ENCODE measurements at places on chromosomes 16 and 17.

DNA sequence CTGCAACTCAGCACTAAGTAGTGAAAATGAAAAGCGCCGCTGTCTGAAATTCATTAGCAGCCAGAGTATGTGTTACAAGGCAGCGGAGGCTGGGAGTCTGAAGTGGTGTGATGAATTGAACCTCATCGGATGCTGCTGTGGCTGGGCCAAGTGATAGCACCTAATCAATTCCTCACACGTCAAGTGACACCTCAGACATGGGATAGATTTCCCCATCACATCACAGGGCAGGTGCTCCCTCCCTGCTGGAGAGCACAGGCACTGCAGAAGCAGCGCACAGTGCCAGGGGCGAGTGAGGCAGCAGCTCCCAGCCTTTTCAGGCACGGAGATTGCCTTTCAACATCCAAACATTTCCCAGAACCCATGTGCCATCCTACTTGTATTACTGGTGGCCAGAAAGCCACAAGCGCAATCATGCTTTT is 32.2 kb downstream of the DRC3 start:
- DNase-seq, result peak; percentile 9

- no peak for DNase-seq
Measured at GRCh38 chr16:49478107-49478506, 104.5 kb downstream of the C16orf78 start.

DNA sequence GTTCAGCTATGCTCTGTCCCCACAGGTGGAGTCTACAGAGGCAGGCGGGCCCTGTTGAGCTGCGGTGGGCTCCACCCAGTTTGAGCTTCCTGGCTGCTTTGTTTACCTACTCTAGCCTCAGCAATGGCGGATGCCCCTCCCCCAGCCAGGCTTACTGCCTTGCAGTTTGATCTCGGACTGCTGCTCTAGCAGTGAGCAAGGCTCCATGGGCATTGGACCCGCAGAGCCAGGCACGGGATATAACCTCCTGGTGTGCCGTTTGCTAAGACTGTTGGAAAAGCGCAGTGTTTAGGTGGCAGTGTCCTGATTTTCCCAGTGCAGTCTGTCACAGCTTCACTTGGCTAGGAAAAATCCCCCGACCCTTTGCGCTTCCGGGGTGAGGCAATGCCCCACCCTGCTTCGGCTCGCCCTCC is 89.1 kb downstream of the BCAS3 start:
- DNase-seq, result no peak

GRCh38 chr17:5874486-5874885 is 195.7 kb upstream of the WSCD1 start:
- no peak for DNase-seq

GRCh38 chr16:26614237-26614841 is 452.4 kb upstream of the C16orf82 start:
- no peak for DNase-seq

GRCh38 chr17:27873746-27874145 is 19.4 kb downstream of the LYRM9 start:
- DNase-seq, result no peak

DNA sequence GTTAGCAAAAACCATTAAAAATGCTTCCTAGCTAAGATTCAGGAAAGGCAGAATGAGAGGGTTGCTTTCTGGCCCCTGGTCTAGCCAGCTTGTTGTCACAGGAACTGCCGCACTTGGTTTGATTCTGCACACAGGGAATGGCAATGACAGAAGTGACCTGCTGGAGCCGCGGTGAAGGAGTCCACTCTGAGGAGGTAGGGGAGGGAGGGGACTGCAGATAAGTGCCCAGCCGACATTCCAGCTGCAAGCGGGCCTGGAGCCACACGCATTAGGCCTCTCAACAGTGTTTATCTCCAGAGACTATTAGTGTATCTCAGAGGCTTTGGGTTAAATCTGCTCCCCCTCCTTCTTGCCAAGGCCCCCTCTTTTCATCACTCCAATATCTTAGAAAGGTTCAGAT is 38.6 kb downstream of the CDRT15 start:
- peak; percentile 48 for DNase-seq

DNA sequence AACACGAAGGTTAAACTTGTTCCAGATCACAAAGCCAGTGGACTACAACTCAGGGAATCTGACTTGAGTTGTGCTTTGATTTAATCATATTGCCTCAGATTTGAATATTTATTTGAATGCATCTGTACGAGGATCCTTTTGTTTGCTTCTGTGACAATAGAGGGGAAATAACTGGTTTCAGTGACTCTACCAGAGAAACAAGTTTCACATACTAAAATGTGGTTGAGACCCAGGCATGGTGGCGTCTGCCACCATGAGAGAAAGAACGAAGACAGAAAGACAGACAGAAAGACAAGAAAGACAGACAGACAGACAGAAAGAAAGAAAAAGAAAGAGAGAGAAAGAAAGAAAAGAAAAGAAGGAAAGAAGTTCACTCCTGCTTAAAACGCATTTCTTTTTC is 24.0 kb downstream of the YWHAE start:
- no peak for DNase-seq

DNA sequence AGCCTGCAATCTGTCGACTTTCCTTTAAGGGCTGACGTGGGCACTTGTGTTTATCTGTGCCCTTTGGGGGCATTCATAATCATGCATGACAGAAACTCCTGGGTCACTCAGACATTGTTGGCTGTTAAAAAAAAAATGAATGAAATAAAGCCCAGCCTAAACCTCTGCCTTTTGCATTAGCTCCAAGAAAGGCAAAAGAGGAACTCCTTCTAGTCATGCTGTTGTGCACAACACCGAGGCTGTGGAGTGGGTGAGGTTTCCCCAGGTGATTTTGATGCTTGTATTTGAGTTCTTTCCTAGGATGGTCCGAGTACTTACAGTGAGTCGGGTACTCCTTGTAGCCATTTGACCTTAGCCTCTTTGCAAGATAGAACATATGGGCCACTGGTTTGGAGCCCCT is 49.6 kb upstream of the IRX6 start:
- no peak for DNase-seq

- DNase-seq, result no peak
Measured at GRCh38 chr17:61522088-61522487, 68.9 kb downstream of the NACA2 start.

DNA sequence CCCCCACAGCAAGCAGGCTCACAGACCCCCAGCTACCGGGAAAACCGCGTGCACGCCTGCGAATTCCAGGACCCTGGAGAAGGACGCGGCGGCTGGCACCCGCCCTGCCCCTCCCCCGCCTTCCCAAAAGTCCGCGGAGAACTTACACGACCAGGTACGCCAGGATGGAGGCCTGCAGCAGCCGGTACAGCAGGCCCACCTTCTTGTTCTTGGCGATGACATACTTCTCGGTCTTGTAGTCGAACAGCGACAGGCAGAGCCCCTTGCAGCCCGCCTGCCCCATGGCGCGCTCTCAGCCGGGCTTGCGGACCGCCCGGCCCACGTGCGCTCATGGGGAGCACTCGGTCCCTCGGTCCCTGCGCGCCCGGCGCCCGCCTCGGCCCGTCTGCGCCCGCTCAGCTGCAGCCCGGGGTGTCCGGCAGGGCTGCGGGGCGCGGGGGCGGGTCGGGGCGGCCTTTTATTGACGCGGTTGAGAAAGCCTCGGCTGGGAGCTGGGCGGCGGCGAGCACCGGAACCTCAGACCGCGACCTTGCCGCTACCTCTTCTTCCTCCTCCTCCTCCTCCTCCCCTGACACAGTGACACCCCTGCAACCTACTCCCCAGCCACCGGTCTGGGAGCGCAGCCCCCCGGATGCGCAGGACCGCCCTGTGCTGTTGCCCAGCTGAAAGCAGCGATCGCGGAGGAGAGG is at the start of gene P2RX5:
Gene P2RX5 (minus strand): TSS at position 433 of the 689 bp plus-strand sequence. CDS start 150 bp downstream, at position 283.
- no peak for DNase-seq

DNA sequence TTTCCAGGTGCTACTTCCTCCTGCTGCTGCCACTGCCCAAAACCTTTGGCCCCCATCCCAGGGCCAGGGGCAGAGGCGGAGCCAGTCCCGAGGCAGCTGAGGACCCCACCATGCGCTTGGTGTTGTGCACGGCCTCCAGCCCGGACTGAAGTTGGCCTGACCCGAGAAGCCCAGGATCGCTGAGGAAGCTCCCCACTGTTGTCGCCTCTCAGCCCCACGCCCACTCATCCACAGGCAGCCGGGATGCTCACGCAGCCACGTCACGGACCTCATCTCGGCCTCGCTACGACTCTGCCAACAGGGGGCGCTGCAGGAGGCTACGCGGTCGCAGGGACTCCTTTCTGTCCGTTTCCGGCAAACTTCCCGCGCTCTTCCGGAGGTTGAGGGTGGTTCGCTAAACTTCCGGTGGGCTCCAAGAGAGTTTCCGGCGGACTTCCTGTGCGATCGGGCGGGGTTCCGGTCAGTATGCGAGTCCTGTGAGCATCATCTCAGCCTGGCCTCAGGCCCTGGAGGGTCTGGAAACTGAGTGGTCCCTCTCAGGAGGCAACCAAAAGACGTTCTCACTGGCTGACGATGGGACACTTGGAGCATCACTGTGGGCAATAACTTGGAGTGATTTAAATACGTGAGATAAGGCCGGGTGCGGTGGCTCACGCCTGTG is 12.4 kb downstream of the ZG16B start:
- DNase-seq, result no peak

- no peak for DNase-seq
Measured at GRCh38 chr17:8365143-8365542, 11.4 kb downstream of the KRABD2 start.

DNA sequence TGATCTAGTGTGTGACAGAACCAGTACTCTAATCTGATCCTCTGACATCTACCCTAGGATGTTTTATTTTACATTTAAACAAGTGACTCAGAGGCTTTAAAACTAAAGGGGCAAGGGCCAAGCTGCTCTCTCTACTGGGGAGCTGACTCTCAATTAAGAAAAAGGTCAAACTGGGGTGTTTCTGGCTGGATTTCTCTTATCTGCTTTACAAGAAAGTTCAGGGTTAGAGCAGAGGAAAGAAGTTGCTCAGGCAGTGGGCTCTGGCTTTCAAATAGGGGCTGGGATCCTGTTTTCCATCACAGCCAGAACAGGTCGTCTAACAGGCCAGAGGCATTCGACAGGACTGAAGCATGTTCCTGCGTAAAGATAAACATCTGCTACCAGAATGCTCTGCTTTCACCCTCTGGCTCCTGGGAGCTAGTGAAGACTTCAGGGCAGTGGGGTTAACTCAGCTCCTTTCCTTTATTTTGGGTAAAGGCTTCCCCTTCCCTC is 8.5 kb downstream of the MMP28 start:
- no peak for DNase-seq

- no peak for DNase-seq
Measured at GRCh38 chr16:50520451-50521245, 27.5 kb upstream of the NKD1 start.

DNA sequence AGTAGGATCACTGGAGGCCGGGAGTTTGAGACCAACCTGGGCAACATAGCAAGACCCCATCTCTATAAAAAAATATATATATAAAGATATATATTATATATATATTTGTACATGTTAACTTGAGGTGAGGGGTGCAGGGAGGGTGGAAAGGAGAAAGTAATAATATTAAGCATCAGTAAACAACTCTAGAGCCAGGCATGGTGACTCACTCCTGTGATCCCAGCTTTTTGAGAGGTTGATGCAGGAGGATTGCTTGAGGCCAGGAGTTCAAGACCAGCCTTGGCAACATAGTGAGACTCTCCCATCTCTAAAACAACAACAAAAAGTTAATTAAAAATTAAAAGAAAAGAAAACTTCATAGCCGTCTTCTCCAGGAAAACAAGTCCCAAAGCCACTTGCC is 61.7 kb upstream of the SMURF2 start:
- no peak for DNase-seq

DNA sequence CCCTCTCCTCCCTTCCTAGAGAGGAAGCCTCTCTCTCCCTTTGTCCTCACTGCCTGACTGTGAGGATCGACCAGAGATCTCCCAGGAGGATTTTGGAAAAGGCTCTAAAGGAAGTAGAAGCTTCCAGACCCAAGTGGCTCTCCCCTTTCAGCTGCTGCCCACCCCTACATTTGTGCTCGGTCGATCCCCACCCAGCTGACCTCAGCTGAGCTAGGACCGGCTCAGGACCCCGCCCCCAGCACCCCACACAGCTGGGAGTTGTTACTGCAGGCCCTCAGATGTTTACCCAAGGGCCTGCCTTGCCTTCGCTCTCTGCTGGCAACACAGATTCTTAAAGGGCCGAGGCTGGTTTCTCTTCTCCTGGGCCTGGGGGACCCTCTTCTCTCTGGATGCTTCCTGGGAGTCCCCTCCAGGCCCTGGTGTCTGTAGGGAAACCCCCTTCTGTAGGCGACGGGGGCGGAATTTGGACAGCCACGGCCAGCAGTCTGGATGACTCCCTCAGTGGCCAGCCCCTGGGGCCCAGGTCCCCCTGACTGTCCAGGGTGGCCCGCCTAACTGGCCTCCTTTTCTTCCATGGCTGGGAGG is 26.9 kb upstream of the TIMP2 start:
- DNase-seq, result no peak

Measured in NCI-H1105 treated with DMSO at 0.1 percent for 48 hours (cell line).